Activated CD4-positive, alpha-beta T cell treated with anti-CD3 and anti-CD28 coated beads, Interleukin-10, Interleukin-2, amounts not matched to agents 100 ng/mL and 50 ng/mL, durations not matched to agents 16 hours and 8 hours (primary cell): ENCODE measurements at places on chromosomes 6 and 20.
A peak's percentile ranks its signal among the peaks of the same experiment; 100 is the strongest.

DNA sequence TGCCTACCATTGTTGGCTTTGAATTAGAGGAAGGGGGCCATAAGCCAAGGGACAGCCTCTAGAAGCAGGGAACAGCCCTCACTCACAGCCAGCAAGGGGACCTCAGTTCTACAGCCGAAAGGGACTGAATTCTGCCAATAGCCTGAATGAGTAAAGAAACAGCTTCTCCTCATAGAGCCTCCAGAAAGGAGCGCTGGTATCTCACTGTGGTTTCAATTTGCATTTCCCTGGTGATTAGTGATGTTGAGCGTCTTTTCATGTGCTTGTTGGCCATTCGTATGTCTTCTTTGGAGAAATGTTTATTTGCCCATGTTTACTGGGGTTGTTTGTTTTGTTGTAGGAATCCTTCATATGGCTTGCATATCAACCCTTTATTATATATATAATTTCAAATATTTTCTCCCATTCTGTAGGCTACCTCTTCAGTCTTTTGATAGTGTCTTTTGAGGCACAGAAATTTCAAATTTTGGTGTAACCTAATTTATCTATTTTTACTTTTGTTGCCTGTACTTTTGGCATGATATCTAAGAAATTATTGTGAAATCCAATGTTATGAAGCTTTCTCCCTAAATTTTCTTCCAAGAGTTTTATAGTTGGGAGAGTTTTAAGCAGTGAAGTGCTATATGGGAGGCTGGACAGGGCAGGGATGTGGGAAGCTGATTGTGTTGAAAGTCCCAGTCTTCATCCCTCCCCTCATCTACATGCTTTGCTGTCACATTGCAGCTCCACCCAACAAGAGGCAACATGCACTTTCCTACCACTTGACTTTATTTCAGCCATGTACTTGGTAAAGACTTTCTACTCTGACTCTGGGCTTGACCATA lies 82.3 kb upstream of the SHLD1 start:
- no peak for DNase-seq

- DNase-seq, result peak; percentile 41
These were observed 98.3 kb downstream of the CDH26 start for GRCh38 chr20:60056407-60057122.

DNA sequence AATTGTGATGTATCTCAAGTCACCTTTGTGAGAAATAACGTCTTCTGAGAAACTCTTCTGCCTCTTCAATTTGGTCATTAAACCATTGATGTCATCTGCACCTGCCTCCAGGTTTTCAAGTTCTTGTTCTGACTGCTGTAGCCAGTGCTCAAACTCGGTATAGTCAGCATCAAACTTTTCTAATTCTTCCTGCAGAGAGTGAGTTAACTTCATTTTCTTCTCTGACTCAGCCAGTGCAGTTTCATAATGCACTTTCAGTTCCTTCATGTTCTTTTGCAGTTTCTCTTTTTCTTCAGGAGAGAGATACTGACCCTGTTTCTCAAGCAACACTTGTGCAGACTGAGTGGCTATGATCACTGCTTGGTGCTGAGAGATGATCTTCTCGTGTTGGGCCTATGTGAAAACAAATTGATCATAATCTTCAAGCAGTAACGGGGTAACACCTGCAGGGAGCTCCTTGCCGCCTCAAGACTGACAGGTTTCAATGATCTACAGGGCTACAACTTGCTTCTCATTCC lies 48.8 kb downstream of the DST start:
- peak; percentile 83 for DNase-seq

DNA sequence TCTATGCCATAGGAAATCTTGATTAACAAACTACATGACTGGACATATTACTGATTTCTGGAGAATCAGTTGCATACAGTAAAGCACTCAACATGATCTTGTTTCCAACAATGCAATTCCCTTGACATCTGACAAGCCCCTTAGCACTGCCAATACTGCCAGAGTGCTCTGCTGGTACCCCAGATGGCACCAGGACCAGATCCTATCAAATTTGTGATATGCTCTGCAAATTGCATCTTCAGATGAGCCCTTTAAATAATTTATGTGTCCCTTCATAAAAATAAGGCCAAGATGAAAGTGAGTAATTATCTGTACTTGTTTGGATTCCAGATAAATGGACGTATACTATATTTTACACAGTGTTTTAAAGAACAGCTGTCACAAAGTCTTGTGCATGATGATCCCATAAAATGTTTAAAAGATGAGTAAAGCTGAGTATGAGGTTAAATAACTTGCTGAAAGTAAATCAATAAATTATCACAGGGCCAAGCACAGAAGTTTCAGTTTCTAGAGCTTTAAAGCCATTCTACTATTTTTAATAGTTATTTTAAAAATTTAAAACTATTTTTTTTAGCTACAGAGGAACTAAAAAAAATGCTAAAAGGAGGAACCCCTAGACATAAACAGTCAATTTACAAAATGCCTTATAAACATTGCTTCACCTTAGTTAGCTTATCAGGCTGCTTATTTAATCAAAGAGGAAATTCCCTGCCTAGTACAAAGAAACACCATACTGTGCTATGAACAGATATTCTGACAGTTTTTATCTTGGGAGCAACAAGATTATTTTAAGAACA lies 42.1 kb downstream of the NUDT3 start:
- DNase-seq, result no peak

GRCh38 chr20:37442986-37443385 lies 78.1 kb upstream of the NNAT start:
- no peak for DNase-seq

- no peak for DNase-seq
These were observed 166.1 kb upstream of the CST7 start for GRCh38 chr20:24782801-24783630.

- DNase-seq, result peak; percentile 38
These were observed 5.3 kb upstream of the SERPINB6 start for GRCh38 chr6:2976571-2977085.

GRCh38 chr6:156427345-156427744 lies 349.8 kb upstream of the ARID1B start:
- no peak for DNase-seq

DNA sequence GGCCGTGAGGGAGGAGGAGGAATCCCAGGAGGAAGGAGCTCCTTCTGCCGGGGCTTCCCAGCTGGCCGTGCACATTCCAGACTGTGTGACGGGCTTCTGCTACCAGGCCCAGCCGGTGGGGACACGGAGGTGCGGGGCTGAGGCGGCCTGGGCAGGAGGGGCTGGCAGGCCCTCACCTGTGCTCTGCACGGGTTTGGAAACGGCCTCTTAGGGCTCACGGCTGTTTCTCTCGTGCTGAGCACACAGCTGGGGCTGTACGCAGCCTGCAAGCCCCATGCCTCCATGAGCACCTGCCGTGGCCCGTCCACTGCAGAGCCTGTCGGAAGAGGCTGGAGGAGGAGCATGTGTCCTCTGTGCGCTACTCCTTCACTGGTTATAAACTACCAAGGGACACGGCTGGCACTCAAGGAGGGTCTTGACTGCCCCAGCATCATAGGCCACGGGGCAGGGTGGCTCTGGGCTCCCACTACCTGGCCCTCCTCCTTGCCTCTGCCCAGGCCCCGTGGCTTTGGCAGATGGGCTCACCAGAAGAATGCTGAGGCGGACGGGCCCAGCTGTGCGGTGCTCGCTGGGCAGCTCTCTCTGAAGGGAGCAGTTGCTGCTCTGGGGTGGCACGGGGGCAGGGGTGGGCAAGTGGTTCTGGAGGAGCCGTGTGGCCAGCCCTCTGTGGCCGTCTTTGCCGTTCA lies 15.8 kb downstream of the NPEPL1 start:
- DNase-seq, result no peak

- peak; percentile 79 for DNase-seq
These were observed 38.1 kb upstream of the HLA-E start for GRCh38 chr6:30450909-30451841.

DNA sequence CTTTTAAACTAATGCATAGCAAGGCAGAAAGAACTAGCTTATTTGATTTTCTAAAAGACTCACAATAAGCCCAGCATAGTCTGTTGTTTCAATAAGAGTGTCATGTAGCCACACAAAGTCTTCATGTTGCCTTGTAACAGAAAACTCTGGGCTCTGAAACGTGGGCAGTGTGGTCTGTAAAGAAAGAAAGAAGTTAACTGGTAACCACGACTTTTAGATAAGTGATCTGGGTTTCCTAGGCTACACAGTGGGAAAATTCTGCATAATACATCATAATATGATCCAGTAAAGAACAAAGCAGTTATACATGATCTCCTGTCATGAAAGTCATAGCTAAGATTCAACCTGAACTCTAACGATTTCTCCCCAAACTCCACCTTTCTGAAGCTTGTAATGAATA lies 13.3 kb downstream of the SNX5 start:
- no peak for DNase-seq

GRCh38 chr6:138293428-138294395 lies 75.4 kb upstream of the PBOV1 start:
- no peak for DNase-seq

- DNase-seq, result no peak
These were observed 148.3 kb downstream of the TFAP2B start for GRCh38 chr6:50966986-50967385.

GRCh38 chr6:2793534-2794151 lies 28.4 kb downstream of the WRNIP1 start:
- DNase-seq, result peak; percentile 80

DNA sequence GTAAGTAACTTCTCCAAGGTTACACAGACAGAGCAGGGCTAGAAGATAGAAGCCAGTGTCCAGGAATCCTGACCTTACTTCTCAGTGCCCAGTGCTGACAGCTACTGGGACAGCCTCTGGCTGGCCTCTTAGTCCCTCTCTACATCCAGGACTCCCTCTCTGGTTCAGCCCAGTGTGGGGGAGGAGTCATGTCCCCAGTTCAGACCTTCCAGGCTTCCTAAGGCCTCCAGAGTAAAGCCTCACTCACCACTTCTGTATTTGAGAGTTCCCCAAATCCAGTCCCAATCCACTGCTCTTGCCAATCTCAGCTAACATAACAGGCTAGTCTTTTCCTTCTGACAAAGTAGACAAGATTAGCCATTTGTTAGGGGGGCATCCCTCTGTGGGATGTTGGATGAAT lies 36.9 kb upstream of the EPB41L1 start:
- DNase-seq, result no peak

GRCh38 chr20:49612127-49612738 lies 44.3 kb upstream of the PTGIS start:
- DNase-seq, result no peak

DNA sequence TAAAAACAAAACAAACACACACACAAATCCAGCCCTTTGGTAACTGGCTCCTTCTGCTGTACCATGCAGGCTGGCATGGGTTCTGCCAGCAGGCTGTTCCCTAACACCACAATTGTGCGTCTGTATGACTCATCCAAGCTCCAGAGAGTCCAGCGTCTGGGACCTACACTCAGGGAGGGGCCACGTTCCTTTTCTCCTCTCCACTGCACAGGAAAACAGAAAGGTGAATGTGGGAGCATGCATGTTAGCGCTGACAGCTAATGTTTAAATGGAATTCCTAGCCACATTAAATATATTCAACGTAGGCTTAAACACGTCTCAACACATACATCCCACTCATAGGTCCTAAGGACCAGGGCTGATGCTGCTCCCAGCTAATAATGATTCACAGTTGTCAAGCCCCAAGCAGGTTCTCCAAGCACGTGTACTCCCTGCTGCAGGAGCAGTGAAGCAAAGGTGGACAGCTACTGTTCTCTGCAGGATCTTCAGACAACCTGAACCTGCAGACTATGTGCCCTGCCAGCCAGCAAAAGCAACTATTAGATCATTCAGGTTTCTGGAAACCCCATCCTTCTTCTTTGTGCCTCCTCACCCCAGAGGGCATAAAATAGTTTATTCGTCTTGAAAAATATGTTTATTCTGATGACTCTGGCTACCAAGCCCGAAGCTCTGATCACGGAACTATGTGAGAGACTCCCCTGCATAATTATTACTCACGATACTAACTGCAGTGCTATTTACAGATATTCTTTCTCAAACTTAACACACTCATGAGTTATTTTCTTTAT lies 20.9 kb downstream of the MAP1LC3A start:
- peak; percentile 20 for DNase-seq

DNA sequence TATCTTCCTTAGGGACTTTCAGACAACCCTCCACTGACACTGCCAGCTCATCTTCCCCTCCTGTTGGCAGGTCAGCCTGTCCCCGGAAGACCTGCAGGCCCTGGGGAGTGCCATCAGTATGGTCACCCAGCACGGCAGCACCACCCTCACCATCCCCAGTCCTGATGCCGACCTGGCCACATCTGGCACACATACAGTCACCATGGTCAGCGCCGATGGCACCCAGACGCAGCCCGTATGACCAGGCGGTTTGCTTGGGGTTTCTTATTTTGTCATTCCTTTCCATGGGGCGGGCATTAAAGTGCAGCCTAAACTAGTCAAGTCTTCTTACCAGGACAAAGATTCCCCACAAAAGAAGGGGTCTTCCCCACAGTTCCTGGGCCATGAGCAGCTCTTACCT lies 3.9 kb upstream of the DEF6 start:
- DNase-seq, result no peak

GRCh38 chr20:61420056-61420455 lies 168.0 kb downstream of the CDH4 start:
- no peak for DNase-seq

GRCh38 chr6:45759472-45759810 lies 256.2 kb downstream of the CLIC5 start:
- no peak for DNase-seq

- no peak for DNase-seq
These were observed 437.8 kb upstream of the ID4 start for GRCh38 chr6:19399406-19399805.

- DNase-seq, result no peak
These were observed 184.4 kb downstream of the CDH26 start for GRCh38 chr20:60142587-60142986.

- peak; percentile 62 for DNase-seq
These were observed 57.8 kb downstream of the PTPN1 start for GRCh38 chr20:50567860-50568548.

DNA sequence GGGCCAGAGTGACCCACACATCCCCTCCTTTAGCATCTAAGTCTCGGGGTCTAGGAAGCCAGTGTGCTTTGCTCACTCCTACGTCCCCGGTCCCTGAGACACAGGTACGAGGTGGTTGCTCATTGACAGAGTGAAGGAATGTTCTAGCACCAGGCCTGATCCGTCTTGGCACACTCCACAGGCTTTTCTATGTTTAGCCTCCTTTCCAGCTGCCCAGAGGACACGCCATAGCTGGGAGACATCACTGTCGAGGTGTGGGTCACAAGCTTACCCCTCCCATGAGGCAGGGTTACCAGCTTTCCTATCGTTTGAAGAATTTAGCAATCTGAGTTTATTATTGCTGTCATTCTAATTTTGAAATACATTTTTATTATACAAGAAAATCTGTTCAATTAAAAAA lies 30.4 kb upstream of the IER3 start:
- DNase-seq, result no peak

DNA sequence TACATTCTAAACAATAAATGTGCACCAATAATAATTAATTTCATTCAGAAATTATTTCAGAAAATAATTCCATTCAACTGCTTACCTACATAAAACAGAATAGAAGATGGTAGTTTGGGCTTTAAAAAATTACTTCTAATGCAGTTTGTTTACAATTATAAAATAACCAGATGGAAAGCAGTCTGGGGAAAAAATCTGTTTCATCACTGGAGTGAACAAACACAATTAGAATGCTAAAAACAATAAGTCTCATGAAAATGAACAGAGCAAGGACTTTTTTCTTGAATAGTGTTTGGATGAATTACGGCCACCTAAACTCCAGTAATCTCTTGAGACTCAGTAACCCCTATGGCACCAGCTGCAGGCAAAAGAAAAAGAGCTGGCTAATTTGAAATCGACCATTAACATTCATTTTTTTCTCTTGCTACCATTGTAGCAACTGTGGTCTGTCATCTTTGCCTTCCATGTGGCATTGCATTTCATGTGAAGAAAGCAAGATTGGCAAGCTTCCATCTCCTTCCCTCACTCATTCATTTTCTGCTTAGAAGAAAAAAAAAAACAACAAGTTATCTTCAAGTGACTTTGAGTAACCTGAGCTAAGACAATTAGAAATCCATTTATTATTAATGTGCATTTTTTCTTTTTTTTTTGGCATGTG lies 88.4 kb upstream of the CEP85L start:
- no peak for DNase-seq
